Foreskin keratinocyte (primary cell): ENCODE measurements at places on chromosomes 1 and 21.

- peak; percentile 34 for DNase-seq
These were observed 5.5 kb upstream of the GBP6 start for GRCh38 chr1:89358287-89358893.

DNA sequence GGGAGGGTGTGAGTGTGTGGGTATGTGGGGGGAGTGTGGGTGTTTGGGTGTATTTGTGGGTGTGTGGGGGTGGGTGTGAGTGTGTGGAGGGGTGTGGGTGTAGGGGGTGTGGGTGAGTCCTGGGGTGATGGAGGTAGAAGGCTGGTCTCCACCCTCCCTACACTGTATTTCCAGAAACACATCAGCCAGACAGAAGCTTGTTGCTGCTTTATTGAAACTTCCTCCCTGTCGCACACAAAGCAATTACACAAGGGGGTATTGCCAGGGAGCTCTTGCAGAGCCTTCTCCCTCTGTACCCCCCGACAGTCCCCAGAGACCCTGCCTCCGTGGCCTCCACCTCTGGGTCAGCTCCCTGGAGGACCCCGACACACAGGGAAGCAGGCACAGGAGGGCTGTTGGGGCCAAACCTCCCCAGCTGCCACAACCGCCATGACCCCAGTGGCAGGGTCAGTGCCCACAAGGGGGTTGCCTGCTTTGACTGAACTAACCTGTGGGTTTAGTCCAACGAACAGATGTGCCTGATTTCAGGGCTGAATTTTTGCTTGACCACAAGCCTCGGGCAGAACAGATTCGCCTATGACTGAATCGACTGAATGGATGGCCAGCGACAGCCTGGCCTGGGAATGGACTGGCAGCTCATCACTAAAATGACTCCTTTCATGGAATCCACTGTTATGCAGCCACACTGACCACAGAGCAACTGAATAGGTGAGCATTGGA is 9.1 kb upstream of the MATN1 start:
- no peak for DNase-seq

- DNase-seq: no peak
These were observed 70.3 kb downstream of the VPS26C start for GRCh38 chr21:37196847-37197246.

DNA sequence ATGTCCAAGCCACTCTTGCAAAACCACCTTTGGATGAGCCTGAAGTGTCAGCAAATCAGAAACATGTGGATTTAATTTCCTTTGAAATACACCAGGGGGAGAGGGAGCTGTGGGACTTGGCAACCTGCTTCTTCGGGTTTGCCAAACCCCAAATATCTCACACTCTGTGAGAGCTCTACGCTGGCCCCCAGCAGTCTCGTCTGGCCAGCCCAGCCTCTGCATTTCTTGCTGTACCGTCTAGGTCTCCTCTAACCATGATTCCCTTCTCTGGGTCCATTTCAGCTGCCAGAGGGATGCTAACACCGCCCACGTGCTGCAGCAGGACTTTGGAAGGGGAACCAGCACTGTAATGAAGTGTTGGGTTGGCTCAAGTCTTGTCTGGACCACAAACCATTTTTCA is 114.6 kb downstream of the MRPS6 start:
- DNase-seq: no peak

DNA sequence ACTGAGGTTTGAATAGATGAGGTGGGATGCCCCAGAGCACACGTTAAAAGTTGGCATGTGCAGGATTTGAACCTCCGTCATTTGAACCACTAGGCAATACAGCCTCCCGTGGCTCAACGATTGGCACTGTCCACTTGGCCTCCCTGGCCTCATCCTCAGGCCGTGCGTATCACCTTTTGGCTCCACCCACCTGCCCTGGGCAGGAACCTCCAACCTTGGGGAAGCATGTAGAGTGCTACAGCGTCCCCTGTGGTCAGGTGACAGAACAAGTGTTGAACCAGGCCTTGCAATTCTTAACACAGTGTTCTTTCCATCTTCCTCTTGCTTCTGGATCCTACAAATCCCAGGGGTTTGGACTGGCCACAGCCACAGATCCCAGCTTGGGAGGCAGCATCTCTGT is 112.6 kb downstream of the PAX7 start:
- no peak for DNase-seq

GRCh38 chr1:60101516-60101915 is 27.9 kb upstream of the C1orf87 start:
- DNase-seq: no peak

DNA sequence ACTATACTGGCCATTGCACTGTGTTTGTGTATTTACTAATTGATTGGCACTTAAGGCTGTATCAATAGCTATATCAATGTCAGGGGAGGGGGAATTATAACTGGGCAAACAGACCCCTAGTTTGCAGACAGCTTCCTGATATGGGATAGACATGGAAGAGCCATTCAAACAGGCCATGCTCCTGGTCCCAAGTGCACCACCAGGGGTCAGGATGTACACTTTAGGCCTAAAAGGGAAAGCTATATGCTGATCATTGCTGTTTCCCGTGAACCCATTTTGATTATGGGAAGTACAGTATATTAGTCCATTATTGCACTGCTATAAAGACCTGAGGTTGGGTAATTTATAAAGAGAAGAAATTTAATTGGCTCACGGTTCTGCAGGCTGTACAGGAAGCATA is 124.9 kb upstream of the BACE2 start:
- DNase-seq: no peak

GRCh38 chr1:162206300-162206699 is 136.8 kb downstream of the NOS1AP start:
- DNase-seq: no peak

GRCh38 chr21:15301014-15301413 is 236.2 kb upstream of the NRIP1 start:
- peak; percentile 79 for DNase-seq

DNA sequence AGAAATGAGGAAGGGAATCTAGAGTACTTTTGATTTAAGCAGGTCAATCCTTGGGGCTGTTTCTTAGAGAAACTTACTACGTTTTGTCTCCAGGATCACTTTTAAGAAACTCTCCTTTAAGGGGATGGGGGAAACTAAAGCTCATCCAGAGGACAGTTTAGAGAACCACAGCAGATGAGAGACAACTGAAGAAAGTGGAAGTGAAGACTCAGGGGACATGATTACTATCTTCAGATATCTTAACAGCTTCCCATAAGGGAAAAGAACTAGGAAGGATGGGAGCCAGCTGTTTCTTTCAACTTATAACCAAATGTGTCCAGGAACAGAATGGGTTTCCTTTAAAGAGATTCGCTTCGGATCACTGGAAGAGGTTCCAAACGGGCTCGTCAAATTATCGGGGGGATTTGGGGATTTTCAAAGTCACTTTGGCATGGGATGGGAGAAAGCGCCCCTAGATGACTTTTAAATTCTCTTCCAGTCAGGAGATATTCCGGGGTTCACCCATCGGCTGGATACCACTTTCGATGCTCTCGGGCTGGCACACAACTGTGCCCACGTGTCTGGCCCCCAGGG is 1.2 kb downstream of the SCMH1 start:
- DNase-seq: no peak

GRCh38 chr1:219374046-219374566 is 200.4 kb downstream of the LYPLAL1 start:
- DNase-seq: no peak

- peak; percentile 72 for DNase-seq
These were observed 75.1 kb upstream of the SIPA1L2 start for GRCh38 chr1:232704694-232705680.

GRCh38 chr1:54204199-54204598 is 4.2 kb downstream of the MRPL37 start:
- DNase-seq: no peak

DNA sequence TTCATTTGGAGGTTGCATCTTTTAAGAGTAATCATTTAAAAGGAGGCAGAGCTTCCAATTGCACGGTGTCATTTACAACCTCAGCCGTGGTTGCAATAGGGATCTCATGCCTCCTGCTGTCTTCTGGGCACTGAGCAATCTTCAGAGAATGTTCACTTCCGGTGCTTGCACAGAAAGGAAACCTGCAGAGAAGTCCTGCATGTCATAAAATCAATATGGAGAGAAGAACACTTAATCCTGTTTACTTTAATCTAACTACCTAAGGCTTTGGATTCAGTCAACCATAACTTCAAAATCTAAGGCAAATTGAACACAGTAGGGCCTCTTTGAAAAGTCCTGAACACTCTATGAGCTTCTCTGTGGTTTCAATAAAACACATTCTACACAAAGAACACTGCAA is 11.3 kb upstream of the MAP10 start:
- DNase-seq: peak; percentile 12

DNA sequence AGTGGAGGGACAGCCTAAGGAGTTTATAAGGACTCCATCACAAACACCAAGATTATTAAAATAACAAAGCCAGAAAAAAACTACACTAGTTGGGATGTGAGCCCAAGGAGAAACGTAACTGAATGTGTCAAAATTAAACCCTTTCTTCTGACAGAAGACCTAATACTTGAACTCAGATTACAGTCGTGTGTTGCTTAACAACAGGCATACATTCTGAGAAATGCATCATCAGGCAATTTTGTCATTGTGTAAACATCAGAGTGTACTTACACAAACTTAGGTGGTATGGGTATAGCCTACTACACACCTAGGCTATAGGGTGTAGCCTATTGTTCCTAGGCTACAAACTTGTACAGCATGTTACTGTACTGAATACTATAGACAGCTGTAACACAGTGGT is 23.4 kb downstream of the DSTYK start:
- no peak for DNase-seq

DNA sequence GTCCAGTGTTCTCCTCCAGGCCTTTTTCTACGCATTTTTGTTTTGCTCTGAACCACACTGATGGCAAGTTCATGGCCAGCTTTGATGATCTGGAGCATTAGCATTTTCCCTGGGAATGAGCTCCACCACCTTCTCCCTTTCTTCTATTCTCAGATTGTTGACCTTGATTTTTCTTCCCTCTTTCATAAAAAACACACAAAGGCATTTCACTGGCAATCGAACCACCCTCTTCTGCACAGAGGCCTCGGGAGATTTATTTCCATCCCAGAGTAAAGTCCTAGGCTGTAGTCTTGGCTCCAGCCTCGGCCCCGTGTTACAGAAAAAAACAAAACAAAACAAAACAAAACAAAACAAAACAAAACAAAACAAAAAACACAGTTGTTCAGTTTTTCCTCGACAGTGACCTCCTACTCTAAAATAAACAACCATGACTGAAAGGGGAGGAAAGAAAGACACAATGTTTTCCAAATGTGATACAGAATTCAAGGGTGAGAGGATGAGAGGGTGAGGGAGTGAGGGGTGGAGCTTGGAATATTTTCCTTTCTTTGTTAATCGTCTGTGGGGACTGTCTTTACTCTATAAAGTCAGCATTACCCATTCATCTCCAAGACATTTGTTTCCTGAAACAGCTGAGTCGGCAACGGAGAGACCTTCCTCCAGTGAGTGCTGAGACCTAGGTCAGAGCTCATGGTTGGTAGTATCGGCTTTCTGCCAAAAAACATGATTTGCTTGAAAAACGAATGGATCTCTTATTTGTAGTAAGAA is 29.8 kb upstream of the RNF186 start:
- no peak for DNase-seq

- no peak for DNase-seq
These were observed 6.3 kb downstream of the CAMK1G start for GRCh38 chr1:209589863-209590262.

- DNase-seq: no peak
These were observed 540 bp downstream of the ARHGEF2 start for GRCh38 chr1:155977690-155978324.

DNA sequence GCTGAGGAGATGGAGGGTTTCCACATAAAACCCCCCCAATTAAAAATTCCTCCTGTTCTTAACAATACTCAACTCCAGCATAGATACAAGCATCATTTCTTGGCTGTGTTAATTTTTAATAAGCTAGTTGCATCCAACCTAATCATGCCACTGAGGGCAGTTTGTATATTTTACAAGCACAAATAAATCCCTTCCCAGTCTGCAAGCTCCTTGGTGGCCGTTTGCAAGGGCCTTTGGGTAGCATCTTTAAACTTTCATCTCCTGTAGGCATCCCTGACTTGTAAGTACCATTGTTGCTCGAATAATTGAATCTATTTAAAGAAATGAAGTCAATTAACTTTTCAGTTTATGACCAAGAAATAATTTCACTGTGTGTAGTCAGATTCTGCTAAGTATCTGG is 103.5 kb upstream of the AJAP1 start:
- no peak for DNase-seq

- no peak for DNase-seq
These were observed 9.6 kb upstream of the PTPRF start for GRCh38 chr1:43521078-43521477.

DNA sequence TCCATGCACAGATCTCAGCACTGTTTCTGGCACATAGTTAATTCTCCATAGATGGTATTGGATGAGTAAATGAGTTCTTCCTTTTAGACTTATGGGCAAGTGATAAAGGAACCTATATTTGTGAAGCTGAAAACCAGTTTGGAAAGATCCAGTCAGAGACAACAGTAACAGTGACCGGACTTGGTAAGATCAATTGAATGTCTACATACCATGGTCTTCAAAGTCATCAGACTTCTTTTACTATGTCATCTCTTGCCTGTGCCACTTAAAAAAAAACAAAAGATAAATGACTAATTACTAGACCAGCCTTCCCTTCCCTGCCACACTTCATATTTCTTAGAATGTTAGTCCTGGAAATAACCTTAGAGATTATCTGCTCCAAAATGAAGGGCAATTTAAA is 246.7 kb downstream of the HMCN1 start:
- no peak for DNase-seq

DNA sequence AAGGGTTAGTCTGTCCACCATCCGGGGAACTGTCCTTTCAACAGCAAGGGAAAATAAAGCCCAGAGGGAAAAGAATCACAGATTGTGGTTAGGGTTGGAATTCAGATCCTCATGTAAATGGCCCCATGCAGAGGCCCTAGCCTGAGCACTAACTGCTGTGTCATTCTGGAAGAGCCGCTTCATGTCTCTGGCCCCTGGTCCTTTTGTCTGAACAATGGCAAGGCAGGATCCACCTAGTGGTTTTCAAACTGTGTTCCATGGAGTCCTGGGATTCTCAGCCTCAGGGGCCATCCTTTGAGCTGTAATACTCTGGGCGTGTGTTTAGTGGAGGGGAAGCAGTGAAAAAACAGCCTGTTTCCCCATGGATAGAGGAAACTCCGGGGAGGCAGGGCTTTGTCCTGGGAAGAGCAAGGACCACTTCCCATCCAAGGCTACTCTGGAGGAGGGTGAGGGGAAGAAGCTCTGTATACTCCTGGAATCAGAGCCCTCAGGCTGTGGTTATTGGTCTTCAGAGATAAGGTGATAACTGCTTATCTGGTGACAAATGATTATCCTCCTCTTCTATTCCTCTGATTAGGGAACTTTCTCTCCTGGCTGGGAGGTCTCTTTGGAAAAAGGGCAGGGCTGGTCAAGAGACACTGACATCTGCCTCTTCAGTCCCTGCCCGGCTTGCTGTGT is 19.2 kb downstream of the PAX7 start:
- no peak for DNase-seq

- DNase-seq: no peak
These were observed 12.7 kb upstream of the IFI16 start for GRCh38 chr1:158996998-158997397.

- DNase-seq: no peak
These were observed 17.7 kb upstream of the ADGRB2 start for GRCh38 chr1:31781756-31782371.

DNA sequence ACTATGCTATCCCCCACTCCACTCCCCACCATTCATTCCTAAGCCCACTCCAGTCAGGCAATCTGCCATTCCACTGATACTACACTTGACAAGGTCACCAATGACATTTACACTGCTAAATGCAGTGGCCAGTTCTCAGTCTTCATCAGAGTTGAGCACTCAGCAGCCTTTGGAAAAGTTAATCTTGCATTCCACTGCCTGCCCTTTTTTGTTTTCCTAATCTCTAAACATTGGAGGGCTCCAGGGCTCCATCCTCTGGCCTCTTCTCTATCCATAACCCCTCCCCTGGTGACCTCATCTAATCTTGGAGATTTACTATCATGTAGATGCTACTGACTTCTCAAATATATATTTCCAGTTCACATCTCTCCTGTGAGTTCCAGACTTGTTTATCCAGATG is 70.9 kb upstream of the S1PR1 start:
- DNase-seq: no peak
